ENCODE measurements at places on chromosomes 2 and 18.

- DNase-seq = no peak
Observed at GRCh38 chr2:190407246-190407661, 901 bp upstream of the MFSD6 start.

- DNase-seq = no peak
Observed at GRCh38 chr2:196840171-196840570, 31.0 kb upstream of the C2orf66 start.

DNA sequence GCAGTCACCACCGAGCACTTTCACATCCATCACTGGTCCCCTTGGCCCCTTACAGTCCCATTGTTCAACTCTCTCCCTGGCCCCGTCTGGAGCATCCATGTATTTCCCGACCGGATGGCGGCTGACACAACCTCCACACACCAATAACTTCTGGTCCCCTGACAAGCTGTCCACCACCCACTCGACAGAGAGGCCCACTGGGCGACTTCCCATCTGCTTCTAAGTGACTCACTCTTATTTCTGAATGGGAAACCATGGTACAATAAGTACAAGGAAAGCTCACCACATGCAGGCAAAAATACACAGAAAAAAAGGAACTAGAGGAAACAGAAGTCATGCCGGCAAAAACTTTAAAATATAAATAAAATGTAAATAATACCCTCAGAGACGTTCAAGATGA, 82.9 kb upstream of the RAB12 start:
- no peak for DNase-seq

GRCh38 chr2:135074216-135074615, 22.1 kb downstream of the RAB3GAP1 start:
- DNase-seq = no peak

DNA sequence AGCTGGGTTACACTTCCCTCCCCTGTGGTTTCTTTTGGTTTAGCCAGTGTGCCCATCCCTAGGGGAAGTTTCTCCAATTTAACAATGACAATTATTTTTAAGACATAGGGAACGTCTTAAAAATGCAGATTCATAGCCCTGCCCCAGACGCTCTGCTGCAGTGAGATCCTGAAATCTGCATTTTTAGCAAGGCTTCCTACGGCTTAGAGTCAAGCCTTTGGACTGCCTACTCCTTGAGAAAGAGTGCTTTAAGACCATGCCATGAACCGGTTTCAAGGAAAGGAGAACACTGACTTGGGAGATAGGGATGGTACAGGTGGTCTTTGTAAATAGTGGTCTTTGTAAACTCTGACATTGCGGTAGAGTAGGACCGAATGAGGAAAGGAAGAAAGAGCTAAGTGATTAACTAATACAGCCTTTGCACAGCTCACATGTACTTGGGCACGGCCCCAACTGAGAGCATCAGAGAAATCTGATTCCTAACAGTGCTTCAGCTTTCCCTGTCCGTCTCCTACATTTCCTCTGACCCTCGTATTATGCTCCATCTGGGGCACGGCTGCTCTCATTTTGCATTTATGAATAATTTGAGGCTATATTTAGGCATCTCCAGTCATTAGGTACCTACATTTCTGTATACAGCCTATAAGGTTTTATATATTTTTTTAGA, 217.6 kb upstream of the TANK start:
- no peak for DNase-seq

DNA sequence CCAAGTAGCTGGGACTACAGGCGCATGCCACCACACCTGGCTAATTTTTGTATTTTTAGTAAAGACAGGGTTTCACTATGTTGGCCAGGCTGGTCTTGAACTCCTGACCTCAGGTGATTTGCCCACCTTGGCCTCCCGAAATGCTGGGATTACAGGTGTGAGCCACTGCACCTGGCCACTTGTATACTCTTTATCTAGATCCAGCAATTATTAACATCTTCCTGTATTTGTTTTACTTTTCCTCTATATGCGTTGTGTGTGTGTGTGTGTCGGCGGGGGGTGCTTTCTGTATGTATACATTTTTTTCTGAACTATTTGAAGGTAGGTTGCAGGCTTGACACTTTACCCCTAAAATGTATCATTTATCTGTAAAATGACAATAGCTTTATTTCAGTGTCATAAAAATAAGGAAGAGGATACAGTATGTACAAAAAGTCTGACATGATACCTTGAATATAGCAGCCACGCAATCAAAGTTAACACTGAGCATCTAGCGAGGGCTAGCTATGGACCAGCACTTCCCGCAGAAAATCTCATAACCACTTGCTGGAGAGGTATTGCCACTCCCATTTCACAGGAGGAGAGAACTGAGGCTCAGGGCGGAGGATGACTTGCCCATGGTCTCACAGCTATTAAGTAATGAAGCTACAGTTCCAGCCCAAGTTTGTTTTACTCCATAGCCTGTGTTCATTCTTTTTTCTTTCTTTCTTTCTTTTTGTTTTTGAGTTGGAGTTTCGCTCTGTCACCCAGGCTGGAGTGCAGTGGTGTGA, 251.3 kb downstream of the MYCN start:
- DNase-seq = no peak

- no peak for DNase-seq
Observed at GRCh38 chr2:51505533-51505932, 473.6 kb upstream of the NRXN1 start.

DNA sequence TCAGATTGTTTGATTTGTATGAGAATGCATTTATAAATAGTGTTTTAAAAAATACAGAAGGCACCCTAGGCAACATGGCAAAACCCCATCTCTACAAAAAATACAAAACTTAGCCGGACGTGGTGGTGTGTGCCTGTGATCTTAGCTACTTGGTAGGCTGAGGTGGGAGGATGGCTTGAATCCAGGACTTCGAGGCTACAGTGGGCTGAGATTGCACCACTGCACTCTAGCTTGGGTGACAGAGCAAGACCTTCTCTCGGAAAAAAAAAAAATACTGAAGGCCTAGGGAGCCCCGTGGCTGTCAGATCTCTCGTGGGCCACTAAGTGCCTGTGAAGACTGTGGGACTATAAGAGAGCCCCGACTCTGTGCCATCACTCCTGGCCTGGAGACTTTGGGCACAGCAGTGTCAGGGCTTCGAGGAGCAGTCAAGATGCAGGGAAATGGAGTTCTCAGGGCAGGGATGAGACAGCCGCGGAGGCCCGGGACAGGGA, 40.5 kb downstream of the MYO7B start:
- DNase-seq = no peak

- peak; percentile 21 for DNase-seq
Observed at GRCh38 chr2:224865016-224865415, 148.9 kb upstream of the CCDC195 start.

- no peak for DNase-seq
Observed at GRCh38 chr2:124080281-124081153, 55.4 kb downstream of the CNTNAP5 start.

- DNase-seq = no peak
Observed at GRCh38 chr2:38077431-38077769, 1.4 kb upstream of the CYP1B1 start.

DNA sequence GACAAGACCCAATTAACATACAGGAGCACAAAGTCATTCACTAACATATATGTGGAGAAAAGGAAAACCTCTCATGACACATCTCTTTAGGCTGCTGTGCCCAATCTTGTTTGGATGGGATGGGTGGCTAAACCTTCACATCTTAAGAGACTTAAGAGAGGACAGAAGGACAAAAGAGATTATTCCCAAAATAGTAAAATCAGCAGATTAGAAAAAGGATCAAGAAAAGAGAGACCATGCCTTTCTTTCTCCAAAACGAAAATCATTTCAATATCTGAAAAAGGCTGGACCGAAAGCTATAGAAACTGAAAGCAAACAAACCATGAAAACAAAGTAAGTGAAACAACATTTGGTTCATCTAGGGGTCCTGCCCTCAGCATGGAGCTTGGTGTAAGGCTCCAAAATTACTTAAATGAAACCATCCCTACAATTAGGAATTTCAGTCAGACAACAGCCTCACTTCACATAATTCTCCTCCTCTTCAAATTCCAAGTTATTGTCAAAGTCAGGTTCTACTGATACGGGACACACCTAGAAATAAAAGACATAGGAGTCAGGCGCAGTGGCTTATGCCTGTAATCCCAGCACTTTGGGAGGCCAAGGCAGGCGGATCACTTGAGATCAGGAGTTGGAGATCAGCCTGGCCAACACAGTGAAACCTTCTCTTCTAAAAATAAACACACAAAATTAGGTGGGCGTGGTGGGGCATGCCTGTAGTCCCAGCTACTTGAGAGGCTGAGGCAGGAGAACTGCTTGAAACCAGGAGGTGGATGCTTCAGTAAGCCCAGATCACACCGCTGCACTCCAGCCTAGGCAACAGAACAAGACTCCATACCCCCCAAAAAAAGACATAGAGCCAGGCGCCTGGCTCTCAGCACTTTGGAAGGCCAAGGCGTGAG, 5.2 kb downstream of the STARD7 start:
- no peak for DNase-seq

DNA sequence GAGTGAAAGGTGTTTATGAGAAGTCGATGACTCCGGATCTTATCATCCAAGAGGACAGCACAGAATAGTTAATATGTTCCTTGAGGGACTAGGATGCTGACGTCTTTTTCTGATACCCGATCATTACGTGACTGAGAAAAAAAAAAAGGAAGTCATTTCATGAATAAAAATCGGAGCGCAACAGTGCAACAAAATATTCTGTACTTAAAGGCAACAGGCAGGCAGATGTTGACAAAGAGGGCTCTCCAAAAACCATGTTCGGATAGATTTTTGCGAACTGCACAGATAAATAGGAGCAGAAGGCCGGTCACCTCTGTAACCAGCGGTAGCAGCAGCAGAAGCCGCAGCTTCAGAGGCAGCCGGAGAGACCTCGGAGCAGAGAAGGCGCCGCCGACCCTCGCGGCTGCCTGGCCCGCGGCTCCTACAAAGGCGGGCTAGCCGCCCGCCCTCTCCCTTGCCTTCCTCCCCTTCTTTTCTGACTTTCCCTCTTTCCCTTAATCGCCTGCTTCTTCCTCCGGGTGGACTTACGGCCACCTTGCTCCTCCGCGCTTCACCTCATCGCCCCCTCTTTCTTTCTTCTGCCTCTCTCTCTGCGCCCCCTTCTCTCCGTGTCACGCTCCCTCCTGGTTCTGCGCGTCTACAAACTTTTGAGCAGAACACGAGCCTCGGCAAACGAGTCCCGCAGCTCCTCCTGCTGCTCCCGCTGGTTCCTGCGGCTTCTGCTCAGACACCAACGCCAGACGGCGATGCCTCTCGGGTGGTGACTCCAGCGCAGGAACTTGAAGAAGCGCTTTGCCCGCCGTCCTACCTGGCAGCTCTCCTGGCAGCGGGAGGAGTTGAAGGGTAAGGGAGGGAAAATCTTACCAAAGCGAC, at the start of gene ADCYAP1:
TSS of gene ADCYAP1 (plus strand) at position 654 of the 873 bp plus-strand sequence. CDS start 516 bp downstream, outside the sequence.
- peak; percentile 76 for DNase-seq

GRCh38 chr18:68948622-68949021, 150.7 kb downstream of the CCDC102B start:
- no peak for DNase-seq

DNA sequence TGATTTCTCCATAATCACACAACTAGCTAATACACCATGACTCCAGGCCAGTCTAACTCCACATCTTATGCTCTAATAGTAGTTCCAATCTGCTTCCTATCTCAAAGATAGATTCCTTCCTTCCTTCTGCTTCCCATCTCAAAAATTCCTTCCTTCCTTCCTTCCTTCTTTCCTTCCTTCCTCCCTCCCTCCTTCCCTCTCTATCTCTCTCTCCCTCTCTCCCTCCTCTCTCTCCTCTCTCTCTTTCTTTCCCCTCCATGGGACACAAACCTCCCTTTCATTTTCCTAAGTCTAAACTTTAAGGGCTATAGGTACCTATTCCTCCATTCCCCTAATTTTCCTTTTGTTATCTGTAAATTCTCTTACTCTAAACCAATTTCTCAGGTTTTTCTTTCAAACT, 62.5 kb downstream of the CCDC88A start:
- DNase-seq = no peak

GRCh38 chr2:66960161-66960560, 437.0 kb upstream of the ETAA1 start:
- no peak for DNase-seq

DNA sequence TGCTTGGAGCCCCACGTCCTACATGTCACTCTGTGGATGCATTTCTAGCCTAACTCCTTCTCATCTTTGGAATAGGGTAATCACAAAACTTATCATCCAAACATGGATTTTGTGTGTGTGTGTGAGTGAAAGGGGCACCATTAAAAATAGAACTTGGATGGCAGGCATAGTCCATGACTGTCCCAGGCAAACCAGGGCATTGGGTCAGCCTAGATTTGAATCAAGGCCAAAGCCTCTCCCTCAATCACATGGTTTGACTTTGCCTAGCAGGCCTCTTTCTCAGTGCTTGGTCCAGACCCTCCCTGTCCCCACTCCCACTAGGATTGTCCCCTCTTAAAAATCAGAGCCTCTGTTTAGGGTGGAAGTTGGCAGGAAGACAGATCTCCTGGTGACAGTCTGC, 67.4 kb upstream of the BCL2L11 start:
- no peak for DNase-seq

DNA sequence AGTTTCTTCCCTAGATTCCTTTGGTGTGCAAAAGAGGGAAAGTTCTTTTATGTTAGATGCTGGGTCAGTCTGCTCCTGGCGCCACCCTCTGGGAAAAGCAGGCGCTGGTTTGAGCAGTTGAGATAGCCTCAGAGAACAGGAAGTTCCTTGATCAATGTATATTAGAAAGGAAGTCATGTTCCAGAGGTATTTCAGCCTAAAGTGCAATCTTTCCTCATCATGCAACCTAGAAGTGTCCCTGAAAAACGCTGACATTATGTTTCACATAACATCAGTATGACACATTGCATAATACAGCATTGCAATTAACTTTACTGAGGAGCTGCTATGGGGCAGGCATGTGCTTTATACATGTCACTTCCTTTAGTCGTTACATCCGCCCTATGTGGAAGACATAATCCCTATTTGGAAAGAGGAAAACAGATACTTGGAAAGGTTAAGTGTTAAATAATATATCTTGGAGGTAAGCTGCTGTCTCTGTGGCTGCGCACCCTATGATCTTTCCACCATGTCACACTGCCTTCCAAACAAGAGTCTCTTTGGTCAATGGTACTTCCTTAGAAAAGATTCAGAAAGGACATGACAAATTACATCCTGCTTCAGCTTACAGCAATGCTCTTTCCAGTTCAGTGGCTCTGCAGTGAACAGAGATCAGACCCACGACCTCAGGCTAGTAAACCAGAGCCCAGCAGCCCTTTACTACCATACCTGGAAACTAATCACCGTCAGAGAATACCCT, 369.7 kb downstream of the RAD51AP2 start:
- DNase-seq = no peak

- no peak for DNase-seq
Observed at GRCh38 chr2:137202318-137202717, 437.0 kb downstream of the THSD7B start.

DNA sequence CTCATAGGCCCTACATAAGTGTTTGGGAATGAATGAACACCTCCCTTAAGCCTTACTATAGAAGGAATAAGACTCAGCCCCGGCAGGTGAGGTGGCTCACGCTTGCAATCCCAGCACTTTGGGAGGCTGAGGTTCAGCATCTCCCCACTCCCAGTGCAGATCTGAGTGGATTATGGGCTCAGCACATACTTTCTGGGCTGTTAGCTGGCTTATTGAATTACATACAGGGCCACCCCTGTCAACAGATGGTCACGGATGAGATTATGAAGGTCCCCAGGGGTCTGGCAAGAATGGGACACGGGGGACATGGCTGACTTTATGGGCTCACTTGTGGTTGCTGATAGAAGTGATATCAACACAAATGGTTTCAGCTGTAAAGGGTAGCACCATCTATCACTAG, 322.3 kb downstream of the TSN start:
- DNase-seq = no peak

Measured in retina (tissue), 1 donor.